ENCODE measurements at places on chromosomes 13 and 19.
A peak's percentile ranks its signal among the peaks of the same experiment; 100 is the strongest.

GRCh38 chr13:84994582-84994981 lies 804.6 kb downstream of the SLITRK6 start:
- DNase-seq: no peak

- no peak for DNase-seq
Measured at GRCh38 chr13:23628765-23629565, 58.8 kb downstream of the TNFRSF19 start.

DNA sequence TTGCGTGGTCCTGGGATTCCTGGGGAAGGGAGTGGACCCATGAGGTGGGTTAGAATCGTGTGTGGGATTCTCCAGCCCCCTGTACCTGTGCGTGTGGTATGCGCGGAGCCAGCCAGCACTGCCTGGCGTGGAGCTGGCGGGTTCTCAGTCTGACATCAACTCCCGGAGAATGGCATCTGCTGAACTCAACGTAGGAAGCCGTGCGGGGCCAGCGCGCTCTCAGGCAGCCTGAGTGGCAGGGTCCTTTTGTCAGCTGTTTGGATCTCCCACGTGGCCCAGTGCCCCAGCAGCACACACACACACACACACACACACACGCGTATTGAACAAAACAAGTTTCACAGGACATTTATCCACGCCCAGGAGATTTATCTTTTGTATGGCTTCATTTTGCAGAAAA lies 28.1 kb downstream of the ATP4B start:
- DNase-seq: peak; percentile 32

- DNase-seq: no peak
Measured at GRCh38 chr19:8041531-8041931, 11.0 kb upstream of the CCL25 start.

DNA sequence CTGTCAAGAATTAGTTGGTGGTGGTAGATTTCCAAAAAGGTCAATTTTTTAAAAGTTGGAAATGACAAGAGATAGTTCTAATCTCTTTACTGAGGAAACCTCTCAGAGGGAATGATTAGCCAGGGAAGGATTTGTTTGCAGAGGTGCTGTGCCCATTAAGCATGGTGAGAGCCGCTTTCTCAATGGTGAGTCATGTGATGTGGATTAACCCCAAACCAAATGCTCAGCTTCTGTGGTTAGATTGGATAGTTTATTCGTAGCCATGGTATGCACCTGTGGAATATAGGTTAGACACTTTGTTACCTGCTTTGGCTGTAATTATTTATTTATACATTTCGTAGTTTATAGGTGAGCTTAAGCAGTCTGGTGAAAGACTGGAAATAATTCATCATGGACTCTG lies 7.1 kb downstream of the HNRNPM start:
- no peak for DNase-seq

DNA sequence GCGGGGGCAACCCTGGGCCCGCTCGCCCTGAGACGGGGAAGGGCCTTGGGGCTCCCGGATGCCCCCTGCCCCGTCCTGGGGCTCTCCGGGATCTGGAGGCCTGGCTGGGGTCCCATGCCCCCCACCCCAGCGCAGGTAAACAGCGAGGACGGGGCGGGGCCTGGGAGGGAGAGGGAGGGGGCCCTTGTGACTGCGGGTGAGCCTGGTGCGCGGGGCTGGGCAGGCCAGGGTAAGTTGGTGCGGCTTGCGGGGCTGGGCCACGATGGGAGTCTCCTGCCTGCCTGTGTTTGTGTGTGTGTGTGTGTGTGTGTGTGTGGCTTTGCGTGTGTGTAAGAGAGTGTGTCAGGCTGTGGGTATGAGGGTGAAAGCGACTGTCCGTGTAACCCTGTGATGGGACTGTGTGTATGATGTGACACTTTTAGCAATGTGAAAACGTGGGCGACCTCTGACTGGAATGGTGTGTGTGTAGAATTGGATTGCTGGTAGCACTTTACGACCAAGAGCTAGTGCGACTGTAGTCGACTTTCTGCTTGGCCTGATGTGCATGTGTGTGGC lies 426 bp downstream of the KLC3 start:
- DNase-seq: no peak

DNA sequence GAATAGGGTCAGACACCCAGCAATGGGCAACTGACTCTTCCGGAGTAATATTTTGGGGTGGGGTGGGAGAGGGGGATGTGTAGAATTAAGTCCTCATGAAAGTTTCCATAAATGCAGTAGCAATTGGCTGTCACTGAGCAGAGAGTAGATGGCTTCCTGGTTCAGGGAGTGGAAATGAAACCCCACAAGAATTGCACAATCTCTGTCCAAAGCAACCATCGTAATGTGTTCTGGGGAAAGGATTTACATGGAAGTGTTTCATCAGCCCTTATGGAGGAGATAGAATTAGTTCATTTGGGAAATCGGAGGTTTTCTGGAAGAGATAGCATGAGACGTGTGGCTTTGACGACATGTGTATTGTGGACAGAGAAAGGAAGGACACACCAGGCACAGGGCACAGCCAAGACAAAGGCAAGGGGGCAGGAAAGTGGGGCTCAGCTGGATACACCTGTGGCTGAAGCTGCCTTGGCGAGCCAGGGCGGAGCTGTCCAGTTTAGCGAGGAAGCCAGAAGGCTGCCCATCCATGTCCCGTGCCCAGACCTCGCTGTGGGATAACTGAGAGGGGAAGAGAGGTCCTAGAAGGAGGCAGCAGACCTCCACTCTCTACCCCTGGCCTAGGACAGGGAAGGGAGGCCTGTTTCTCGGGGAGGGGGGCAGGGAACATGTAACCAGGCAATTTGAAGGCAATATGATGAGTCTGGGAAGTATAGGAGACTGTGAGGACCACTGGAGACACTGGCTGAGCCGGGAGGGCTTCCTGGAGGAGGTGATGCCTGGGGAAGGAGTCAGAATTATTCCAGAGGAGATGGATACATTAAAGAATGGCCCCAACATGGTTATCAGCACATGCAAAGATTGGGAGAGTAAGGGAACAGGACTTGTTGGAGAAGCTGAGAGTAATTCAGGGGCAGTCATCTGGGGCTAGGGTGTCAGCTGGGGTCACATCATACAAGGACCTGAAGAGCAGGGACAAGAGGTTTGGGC lies 2.6 kb upstream of the CLEC4G start:
- DNase-seq: no peak

DNA sequence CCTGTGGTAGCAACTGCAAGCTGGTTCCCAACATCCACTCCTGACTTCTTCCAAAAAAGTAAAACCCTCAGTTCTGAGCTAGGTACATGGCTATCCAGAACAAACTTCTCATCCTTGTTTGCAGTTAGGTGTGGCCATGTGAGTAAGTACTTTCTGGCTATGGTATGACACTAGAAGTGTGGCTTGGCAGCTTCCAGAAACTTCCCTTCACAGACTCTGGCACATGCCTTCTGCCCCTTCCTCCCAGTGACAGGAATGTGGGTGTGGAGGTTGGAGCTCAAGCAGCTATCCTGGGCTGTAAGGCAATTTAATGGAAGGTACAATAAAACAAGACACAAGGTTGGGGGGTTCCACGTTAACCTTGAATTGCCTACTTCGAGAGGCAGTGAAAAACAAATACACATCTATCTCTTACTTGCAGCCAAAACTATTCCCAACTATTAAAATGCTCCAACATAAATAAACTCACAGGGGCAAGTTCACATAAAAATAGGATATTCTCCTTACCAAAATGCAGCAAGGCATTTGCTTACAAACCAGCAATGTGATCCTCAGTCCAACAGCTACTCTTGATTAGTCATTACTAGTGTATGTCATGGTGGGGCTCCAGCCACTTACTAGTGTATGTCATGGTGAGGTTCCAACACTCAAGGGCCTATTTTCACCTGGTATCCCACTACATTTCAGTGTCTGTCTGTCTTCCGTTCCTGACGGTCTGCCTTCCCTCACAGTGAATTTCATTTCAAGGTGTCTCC lies 3.1 kb downstream of the SMG9 start:
- no peak for DNase-seq

GRCh38 chr13:20424949-20425348 lies 100.7 kb downstream of the CRYL1 start:
- no peak for DNase-seq

DNA sequence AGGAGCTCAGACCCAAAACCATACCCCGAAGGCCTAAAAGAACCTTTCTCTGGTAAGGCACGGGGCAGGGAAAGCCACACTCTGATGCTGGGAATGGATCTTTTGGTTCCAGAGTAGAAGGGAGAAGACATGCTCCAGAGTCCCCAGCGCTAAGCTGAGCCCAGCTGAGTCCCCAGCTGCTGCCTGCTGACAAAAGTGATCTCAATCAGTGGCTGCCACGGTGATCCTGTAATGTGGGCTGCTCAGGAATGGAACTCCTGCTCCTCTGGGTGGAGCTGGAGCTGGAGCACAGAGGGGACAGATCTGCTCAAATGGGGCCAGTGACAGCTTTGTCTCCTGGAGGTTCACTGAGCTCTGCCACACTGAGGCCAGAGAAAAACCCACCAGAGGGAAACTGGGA lies 70.5 kb downstream of the MLLT1 start:
- DNase-seq: no peak

DNA sequence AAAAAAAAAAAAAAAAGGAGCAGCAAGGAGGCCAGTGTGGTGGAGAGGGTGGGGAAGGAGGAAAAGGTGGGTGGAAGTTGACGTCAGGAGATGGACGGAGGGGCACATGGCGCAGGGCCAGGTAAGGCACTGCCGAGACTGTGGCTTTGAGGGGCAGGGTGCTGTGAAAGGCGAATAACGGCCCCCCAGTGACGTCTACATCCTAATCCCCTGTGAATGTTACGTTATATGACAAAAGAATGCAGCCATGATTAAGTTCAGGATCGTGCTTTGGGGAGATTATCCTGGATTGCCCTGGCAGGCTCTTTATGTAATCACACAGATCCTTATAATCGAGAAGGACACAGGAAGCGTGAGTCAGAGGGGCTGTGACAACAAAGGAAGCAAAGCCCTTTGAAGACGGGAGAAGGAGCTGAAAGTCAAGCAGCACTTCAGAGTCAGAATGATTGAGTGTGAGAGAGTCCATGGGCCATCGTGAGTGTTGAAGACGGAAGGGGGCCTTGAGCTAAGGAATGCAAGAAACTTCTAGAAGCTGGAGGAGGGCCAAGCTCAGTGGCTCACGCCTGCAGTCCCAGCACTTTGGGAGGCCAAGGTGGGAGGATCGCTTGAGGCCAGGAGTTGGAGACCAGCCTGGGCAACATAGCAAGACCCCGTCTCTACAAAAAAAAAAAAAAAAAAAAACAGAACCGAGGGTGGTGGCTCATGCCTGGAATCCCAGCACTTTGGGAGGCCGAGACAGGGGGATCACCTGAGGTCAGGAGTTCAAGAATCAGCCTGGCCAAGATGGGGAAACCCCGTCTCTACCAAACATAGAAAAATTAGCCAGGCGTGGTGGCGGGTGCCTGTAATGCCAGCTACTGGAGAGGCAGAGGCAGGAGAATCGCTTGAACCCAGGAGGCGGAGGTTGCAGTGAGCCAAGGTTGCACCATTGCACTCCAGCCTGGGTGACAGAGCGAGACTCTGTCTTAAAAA lies 13.8 kb upstream of the CEACAM16 start:
- no peak for DNase-seq

DNA sequence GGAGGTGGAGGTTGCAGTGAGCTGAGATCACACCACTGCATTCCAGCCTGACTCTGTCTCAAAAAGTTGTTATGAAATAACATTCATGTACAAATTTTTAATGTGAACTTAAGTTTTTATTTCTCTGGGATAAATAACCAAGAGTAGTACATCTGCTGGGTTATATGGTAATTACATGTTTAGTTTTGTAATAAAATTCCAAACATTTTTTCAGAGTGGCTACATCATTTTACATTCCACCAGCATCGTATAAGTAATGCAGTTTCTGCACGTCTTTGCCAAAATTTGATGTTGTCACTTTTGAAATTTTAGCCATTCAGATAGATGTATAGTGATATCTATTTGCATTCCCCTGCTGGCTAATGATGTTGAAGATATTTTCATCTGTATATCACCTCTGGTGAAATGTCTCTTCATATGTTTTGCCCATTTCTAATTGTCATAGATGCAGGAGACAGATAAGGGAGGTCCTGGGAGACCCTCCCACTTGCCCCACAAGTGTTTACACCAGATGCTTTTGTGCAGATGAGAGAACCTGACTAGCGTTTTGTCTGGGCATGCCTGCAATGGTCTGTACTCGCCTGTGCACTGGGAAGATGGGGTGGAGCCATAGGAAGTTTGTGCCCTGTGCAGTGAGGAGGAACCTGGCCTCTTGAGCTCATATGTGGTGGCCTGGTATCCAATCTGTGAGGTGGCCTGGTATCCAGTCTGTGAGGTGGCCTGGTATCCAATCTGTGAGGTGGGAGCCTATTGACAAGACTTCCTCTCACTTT lies 12.7 kb upstream of the KBTBD6 start:
- DNase-seq: no peak

- DNase-seq: no peak
Measured at GRCh38 chr13:19818223-19818842, 35.6 kb upstream of the PSPC1 start.

DNA sequence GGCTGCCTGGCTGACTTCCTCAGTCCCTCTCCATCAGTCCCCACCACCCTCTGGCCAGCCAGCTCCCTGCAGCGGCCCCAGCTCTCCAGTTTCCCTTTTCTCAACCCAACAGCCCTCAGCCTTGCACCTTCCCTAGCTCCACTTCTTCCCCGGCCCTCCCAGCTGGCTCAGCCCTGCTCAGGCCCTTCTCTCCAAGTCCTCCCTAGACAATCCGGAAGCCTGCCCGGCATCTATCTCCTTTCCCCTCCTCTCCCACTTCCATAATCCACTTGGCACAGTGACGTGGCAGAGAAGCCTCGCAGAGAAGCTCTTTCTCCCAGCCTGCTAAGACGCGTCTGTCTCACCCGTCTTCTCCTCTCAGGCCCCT lies 1.1 kb downstream of the UBXN6 start:
- no peak for DNase-seq

Measured in NCI-H774 (cell line).